GM04503 (cell line): ENCODE measurements at places on chromosomes 3 and 15.
A peak's percentile ranks its signal among the peaks of the same experiment; 100 is the strongest.

GRCh38 chr15:66644869-66645268 is 57.2 kb upstream of the SMAD6 start:
- DNase-seq, result no peak

GRCh38 chr15:71632576-71633195 is 177.7 kb upstream of the NR2E3 start:
- DNase-seq, result no peak

- no peak for DNase-seq
Observed at GRCh38 chr3:114420072-114420471, 126.2 kb downstream of the TIGIT start.

GRCh38 chr15:51814606-51815005 is 14.8 kb upstream of the TMOD3 start:
- no peak for DNase-seq

DNA sequence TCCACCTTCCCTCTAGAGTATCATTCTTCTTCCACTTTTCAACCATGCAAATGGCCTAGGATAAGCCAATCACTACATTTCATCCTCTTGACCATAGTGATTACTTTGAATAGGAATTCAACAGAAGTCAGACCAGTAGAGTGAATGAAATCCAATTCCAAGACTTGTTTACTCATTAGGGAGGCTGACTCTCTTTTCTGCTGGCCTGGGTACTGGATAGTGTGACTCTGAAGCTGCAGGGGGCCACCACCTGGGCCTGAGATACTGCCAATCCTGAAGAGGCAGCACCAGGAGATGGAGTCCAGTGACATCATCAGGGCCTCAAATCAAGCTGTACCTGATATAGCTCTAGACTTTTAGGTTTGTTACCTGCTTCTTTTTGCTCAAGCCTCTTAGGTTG is 7.0 kb upstream of the FSTL1 start:
- DNase-seq, result no peak

DNA sequence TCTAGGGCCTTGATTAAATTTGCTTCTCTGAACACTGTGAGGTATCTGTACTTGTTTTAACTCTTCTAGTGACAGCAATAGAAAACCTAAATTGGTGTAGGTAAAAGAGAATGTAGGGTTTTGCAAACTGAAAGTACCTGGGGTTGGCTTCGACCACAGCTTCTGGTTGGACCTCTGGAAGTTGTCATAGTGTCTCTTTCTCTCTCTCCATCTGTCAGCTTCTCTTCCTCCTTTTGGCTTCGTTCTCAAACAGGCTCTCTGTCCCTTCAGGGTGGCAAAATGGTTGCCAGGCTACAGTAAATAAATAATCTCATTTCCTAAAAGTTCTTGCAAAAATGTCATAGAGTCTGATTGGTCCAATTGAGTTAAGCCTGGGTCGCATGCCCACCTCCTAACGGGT is 149.3 kb upstream of the CTDSPL start:
- no peak for DNase-seq

DNA sequence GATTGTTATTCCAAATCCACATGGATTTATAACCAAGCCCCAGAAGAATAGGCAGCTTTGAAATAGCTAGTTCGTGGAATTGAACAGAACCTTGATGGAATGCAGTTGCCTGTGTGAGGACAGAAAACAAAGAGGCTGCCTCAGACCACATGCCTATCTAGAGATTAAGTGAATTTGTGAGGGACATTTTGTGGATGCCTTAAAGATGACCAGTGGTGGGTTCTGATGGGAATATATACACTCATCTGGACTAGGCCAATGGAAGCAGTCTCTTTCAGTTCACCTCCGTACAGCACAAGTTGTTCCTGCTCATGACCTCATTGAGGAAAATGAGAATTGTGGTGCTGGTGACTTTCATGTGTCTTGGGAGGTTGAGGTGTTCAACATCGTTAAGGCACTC is 63.2 kb upstream of the PYDC2 start:
- DNase-seq, result no peak

- peak; percentile 98 for DNase-seq
Observed at GRCh38 chr3:14144423-14145075, 19.7 kb downstream of the TMEM43 start.

DNA sequence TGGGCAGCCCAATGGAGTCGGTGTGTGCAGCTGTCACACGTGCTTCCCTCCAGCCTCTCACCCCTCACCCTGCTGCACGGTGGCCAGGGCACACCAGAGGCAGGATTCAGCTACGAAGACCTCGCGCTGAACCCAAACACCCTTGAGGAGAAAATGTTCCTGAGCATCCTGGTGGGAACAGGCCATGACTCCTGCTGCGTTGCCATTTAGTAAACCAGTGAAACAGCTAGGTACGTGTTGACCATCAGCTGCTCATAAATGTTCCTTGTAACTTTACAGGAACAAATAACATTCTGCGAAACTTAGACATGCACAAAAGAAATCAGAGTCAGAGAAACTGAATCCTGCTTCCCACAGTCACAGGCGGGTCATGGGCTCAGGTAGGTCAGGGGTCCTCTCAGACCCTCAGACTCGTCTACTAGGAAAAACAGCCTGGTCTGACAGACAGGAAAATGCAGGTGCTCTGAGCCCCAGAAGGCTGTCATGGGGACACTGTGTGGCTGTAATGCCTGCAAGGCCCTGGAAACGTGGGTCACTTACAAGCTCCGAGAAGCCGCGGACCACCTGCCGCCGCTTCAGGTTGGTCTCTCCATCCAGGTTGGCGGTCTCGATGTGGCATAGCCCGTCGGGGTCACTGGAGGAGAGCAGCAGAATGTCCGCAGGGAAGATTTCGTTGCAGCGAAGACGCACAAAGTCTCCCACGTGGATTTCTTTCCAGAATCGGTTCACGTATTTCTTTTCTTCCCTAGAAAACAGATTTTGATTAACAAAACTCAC is 82.5 kb downstream of the ATP10A start:
- no peak for DNase-seq

- peak; percentile 86 for DNase-seq
Observed at GRCh38 chr3:10015461-10015904, 10.8 kb upstream of the FANCD2 start.

- DNase-seq, result peak; percentile 72
Observed at GRCh38 chr3:59127071-59127470, 77.2 kb upstream of the CFAP20DC start.

DNA sequence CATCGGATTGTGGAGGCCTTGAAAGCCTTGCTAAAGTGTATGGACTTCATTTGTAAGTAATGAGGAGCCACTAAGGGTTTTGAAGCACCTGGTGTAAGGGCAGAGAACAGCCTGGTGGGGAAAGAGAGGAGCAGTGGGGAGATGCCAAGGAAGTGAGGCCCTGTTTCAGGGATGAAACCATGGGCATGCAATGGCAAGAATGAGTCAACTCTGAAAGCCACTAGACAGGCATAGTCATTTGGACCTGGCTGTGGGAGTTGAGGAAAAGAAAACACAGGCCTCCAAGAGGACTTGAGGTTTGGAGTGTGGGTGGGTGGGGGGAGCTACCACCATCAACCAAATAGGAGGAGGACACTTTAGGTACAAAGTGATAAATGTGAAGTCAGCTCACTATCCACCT is 7.6 kb downstream of the XCR1 start:
- DNase-seq, result no peak

DNA sequence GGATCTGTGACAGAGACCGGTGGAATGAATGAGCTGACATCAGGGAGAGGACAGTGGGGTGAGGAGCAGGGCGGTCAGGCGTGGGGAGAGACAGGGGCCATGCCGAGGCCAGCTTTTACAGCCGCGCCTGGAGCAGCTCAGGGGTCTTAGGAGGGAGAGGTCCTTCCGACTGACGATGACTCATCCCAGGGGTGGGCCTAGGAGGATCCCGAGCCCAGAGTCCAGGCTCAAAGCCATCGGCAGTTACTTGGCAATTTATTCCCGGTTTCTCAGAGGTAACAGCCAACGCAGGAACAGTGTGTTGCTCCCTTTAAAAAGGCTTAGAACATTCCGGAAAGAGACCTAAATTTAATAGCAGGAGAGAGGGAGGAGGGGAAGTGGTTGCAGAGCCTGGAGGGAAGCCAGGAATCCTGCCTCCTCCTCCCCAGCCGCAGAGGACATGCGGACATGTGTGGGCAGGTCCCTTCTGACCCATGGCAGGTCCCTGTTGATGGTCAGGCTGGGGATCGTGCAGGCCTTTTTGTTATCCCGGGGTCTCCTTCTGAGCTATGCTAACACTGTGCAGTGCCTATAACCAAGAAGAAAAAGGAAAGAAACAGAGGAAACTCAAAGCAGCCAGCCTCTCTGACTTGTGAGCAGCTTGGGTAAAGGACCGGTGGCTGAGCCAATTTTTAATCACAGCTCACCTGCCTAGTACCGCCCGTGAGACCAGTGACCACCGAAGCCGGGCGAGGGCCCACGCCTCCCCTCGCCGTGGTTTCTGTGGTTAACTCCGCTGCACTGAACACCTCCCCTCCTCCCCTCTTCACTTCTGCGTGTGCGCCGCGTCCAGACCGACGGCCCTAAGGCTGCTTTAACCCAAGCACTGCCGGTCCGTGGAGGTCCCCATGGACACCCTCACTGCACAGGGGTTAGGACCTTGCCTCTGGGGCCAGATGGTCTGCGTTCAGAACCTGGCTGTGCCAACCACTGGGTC is 392.4 kb upstream of the PROK2 start:
- no peak for DNase-seq

- no peak for DNase-seq
Observed at GRCh38 chr3:122031123-122031468, 9.0 kb upstream of the ILDR1 start.

GRCh38 chr3:10248984-10249748 is 907 bp downstream of the TATDN2 start:
- DNase-seq, result no peak
